ENCODE measurements at places on chromosomes 16 and 17.

DNA sequence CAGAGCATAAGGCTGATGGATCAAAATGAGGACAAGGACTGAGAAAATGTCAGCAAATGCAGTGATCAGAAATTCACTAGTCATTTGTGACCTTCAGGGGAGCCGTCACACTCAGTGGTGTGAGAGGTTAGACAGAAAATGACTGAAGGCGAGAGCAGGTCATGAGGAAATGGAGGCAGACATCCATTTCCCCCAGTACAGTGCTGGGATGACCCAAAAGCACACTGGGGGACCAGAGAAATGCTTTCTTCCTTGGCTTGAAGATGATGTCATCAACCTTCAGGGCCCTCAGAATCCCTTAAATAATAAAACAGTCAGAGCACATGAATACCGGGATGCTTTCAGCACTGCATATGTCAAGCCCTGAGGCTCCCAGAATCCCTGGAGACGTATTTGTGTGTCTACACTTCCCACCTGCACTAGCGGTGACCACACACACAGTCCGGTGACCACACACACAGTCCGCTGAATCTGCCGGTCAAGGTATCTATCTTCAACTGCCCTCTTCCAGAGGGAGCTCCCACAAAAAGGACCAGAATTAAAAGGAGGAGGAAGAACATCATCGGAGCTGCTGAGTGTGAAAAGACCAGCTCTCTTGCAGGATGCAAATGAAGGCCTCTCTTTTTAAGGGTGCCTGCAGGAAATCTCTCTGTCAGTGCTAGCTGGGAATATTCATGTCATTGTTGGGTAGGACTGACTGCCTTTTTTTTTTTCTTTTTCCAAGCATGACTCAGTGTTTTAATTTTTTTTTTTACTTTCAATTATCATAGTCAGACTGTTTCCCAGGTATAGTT is 8.2 kb downstream of the UBE2O start:
- no peak for DNase-seq

DNA sequence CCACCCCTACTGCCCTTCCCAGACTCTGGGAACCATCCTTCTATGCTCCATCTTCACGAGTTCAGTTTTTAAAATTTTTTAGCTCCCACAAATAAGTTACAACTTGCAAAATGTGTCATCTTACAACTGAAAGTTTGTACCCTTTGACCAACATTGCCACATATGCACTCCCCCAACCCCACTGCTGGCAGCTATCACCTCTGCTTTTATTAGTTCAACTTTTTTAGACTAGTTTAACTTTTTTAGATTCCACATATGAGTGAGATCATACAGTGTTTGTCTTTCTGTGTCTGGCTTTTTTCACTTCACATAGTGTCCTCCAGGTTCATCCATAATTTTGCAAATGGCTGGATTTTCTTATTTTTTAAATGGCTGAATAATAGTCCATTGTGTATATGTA is 7.7 kb downstream of the GPT2 start:
- DNase-seq = no peak

- DNase-seq = no peak
These were observed 11.5 kb upstream of the HAS3 start for GRCh38 chr16:69093974-69094373.

DNA sequence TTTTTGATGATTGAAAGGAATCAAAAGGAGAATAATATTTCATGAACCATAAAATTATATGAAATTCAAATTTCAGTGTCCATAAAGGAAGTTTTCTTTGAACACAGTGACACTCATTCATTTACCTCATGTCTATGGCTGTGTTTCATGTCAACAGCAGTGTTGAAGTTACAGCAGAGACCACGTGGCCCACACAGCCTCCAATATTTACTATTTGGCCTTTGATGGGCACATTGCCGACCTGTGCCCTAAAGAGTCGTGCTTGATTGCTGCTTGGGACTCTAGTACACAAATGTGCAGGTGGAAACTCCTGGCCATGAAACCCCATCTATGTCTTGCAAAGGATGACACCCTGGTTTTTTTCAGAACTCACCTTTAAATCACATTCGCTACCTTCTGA is 57.0 kb downstream of the CES1 start:
- DNase-seq = no peak

DNA sequence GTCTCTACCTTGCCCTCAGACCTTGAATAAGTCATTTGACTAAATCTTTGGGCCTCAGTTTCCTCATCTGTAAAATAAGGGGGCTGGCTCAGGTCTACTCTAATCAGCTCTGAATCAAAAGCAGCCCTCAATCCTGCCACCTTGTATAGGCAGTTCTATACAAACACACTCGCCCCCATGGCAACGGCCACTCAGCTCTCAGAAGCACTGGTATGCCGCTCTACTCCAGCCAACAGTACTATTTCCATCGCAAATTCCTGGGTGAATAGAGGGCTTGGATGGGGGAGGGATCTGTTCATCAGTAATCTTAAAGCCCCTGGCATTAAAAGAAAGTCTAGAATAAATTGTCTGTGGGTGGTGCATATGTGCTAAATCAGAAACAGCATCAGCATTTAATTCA is 21.2 kb upstream of the TAOK1 start:
- no peak for DNase-seq

- no peak for DNase-seq
These were observed 10.1 kb downstream of the IRF8 start for GRCh38 chr16:85908889-85909589.

DNA sequence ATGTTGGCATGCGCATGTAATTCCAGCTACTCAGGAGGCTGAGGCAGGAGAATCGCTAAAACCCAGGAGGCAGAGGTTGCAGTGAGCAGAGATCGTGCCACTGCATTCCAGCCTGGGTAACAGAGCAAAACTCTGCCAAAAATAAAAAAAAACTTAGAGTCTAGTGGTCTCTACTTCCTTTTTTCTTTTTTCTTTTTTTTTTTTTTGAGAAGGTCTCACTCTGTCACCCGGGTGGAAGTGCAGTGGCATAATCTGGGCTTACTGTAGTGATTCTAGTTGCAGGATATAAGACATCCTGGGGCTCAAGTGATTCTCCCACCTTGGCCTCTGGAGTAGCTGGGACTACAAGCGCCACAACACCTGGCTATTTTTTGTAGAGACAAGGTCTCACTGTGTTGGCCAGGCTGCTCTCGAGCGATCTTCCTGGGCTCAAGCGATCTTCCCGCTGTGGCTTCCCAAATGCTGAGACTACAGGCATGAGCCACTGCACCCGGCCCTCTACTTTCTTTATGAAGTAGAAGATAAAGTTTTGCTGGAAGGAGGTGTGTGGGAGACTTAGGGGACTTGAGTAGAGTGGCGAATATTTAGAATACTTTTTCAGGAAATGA is 47.9 kb upstream of the TAOK1 start:
- DNase-seq = no peak

DNA sequence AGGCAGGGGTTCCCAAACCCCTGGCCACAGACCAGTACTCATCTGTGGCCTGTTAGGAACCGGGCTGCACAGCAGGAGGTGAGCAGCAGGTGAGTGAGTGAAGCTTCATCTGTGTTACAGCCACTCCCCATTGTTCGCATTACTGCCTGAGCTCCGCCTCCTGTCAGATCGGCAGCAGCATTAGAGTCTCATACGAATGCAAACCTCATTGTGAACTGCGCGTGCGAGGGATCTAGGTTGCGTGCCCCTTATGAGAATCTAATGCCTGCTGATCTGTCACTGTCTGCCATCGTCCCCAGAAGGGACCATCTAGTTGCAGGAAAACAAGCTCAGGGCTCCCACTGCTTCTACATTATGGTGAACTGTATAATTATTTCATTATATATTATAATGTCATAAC is 25.1 kb upstream of the RMI2 start:
- DNase-seq = no peak

GRCh38 chr16:69397821-69398521 is 12.2 kb upstream of the TERF2 start:
- DNase-seq = no peak

- DNase-seq = no peak
These were observed 7.7 kb downstream of the CCL3L1 start for GRCh38 chr17:36188891-36189306.

DNA sequence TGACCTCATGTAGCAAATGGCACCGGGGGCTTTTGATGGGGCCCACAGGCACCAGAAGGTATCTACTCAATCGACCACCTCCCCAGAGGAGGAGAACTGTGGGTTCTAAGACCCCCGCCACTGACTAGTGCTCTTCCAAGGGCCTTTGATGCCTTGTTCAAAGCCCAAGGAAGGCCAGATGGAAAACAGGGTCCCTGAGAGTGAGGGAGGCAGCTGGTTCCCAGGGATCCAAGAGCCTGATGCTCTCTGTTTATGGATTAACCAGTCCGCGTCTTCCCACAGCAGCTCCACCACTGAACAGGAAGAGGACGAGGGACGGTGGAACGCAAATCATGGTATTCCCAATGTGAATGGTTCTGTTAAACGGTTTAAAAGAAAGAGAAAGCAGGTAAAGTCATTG is 7.6 kb downstream of the PHB1 start:
- DNase-seq = no peak

DNA sequence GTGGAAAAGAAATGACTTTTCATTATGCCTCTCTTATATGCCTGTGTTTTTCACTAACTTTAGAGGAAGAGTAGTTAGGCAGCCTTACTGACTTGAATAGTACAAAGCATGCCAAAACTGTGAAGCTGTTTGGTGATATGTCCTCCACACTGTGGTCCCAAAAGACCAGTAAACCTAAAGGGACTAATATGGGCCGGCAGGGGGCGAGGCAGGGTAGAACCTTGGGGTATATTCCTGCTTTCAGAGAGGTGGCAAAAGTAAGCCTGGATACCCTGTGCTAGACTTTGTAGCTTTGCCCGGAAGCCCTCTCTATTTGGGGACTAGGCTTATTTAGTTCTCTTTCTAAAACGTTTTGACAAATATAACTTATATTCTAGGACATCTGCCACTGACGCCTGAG is 36.5 kb upstream of the VWA3A start:
- DNase-seq = no peak

Measured in stimulated activated CD4-positive, alpha-beta T cell treated with anti-CD3 and anti-CD28 coated beads, Interleukin-15, amount 100 ng/mL, for 1 hour (primary cell).